ENCODE measurements at places on chromosomes 11 and 22. TPM values are rescaled to one million over a fixed set of nuclear protein-coding genes. Genes with fewer than 3 reads are reported as not detected.

The MGAT3 gene
- 1.3 TPM for total RNA-seq

The TMEM45B gene
- not detected for total RNA-seq

The OLFML1 gene
- 3.4 TPM for total RNA-seq

The E2F8 gene
- total RNA-seq = 0.13 TPM

The SLC22A6 gene
- not detected for total RNA-seq

The LBHD1 gene
- 3.9 TPM for total RNA-seq

The C11orf21 gene
- 0.07 TPM for total RNA-seq

The MPZL2 gene
- 0.56 TPM for total RNA-seq

The FAM227A gene
- total RNA-seq = 1.1 TPM

The HDAC10 gene
- total RNA-seq = 28.4 TPM

The MOB2 gene
- total RNA-seq = 31.0 TPM

The BAIAP2L2 gene
- 0.39 TPM for total RNA-seq

The MPPED1 gene
- total RNA-seq = not detected

The LSP1 gene
- total RNA-seq = 0.66 TPM

The BARX2 gene
- total RNA-seq = not detected

The C22orf23 gene
- 0.26 TPM for total RNA-seq

The LGALS1 gene
- total RNA-seq = 4,880 TPM

The NRIP3 gene
- total RNA-seq = 6.8 TPM

The MYOD1 gene
- not detected for total RNA-seq

The RBMXL2 gene
- not detected for total RNA-seq

The POTEH gene
- total RNA-seq = not detected

The FGF19 gene
- not detected for total RNA-seq

The VWCE gene
- 1.9 TPM for total RNA-seq

The MN1 gene
- total RNA-seq = 12.8 TPM

The SIAE gene
- total RNA-seq = 40.1 TPM

The FGF3 gene
- not detected for total RNA-seq

The SLC22A8 gene
- total RNA-seq = not detected

All from smooth muscle cell of the pulmonary artery (primary cell).